ENCODE measurements at places on chromosomes 5 and 9.

DNA sequence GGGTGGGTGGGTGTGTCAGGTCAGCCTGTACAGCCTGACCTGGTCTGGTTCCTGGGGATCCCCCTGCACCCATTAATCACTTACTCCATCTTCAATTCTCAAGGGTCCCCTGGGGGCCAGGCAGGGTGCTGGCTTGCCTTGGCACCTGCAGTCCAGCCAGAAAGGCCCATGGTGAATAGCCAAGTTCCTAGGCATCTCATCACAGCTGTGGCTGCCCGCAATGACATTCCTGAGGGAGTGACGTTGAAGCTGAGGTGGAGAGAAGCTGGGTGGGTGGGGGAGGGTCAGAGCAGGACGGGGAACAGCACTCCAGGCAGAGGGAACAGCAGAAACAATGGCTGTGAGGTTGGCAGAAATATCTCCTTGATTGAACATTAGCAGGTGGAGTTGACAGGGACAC lies 10.6 kb downstream of the HMCN2 start:
- DNase-seq: no peak

DNA sequence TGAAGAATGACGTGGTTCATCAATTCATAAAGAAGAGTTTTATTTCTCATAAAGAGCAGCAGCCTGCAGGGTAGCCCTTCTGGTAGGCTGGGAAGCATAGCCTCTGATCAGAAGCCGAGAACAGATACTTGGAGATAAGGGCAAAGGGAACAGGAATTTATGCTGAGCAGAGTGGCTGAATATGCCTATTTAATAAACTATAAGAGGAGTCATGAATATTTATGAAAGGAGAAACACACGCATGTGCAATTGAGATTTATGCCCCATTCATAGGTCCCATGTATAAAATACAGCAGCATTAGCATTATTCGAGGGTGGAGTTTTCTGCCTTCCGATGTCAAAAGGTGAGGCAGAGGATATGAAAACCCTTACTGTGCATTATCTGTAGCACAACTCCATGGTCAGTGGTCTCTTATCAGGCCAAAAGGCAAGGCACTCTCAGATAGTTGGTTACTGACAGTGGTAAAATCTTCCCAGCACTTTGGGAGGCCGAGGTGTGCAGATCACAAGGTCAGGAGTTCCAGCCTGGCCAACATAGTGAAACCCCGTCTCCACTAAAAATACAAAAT lies 569.1 kb downstream of the ACTL7B start:
- DNase-seq: no peak

DNA sequence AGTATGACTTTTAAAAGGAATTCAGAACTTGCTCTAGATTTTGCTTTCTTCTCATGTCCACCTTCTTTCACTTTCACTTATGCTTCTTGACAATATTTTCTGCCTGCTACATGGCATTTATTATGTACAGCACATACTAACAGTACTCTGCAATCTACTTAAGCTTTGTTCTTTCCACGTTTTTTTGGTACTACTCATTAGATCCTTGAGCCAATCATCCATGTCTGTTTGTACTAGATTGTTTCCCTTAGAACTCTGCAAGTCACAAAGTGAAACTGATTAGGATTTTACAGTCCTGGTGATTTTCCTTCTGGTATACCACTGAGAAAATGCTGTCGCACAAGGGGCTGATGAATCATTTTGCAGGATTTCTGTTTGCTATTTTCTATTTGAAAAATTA lies 78.3 kb downstream of the PARP8 start:
- DNase-seq: no peak

GRCh38 chr5:103315455-103315854 lies 56.9 kb downstream of the MACIR start:
- no peak for DNase-seq

- no peak for DNase-seq
Observed at GRCh38 chr5:67969631-67970030, 245.9 kb upstream of the PIK3R1 start.

GRCh38 chr5:83864652-83865051 lies 144.0 kb upstream of the HAPLN1 start:
- DNase-seq: no peak

DNA sequence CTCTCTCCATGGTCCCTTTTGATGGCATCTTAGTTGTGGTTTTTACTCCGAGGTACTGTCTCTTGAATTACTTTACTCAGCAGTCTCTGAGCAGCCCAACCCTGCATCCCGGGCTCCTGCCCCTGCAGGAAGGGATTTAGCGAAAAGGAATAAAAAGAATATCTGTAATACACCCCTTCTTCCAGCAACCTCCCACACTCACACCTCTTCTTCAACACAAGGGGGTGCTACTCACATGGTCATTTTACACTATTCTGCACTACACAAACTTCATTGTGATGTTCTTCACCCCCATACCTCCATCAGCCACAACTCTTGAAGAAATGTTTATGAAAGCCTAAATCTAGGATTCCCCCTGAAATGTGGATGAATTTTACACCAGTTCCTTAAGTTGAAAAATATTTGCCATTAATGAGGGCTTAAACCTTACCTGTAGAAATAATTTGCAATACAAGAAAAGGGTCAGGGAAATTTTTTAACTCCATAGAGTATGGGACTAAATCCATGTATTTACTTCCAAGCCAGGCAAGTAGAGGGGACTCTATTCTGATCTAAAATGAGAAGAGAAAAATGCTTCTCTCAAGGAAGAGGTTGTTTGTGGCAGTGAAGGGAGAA lies 26.0 kb downstream of the TPD52L3 start:
- peak; percentile 11 for DNase-seq

DNA sequence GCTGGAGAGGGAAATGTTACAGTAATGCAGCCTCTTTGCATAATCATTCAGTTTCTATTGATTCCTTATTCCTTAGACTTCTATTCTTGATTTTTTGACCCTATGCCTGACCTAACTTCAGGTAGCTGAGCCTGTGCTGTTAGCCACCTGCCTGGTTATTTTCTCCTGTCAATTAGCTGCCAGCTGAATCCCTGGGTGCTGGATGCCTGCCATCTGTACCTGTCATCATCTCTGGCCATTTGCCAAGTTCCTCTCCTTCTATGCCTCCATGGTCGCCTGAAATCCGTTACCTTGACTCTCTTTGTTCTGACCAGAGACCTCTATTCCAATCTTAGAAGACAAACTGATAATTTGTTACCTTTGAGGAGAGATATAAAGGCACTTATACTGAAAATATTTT lies 178.3 kb downstream of the CAVIN4 start:
- no peak for DNase-seq

DNA sequence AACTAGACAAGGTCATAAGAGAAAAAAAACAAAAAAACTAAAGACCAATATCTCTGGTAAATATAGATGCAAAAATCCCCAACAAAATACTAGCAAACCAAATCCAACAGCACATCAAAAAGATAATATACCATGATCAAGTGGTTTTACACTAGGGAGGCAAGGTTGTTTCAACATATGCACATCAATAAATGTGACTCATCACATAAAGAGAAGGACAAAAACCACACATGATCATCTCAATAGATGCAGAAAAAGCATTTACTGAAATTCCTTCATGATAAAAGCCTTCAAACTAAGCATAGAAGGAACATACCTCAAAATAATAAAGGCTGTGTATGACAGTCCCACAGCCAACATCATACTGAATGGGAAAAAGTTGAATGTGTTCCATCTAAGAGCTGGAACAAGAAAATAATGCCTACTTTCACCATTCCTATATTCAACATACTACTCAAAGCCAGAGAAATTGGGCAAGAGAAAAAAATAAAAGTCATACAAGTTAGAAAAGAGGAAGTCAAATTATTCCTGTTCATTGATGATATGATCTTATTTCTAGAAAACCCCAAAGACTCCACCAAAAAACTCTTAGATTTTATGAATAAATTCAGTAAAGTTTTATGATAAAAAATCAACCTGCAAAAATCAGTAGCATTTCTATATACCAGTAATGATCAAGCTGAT lies 72.2 kb upstream of the FAM169A start:
- no peak for DNase-seq

Data from neural crest cell (in vitro differentiated cells).